Left renal cortex interstitium (tissue), 4 donors: ENCODE measurements at places on chromosomes 4 and X.

- no peak for DNase-seq
These were observed 623.1 kb downstream of the TECRL start for GRCh38 chr4:63786171-63786570.

DNA sequence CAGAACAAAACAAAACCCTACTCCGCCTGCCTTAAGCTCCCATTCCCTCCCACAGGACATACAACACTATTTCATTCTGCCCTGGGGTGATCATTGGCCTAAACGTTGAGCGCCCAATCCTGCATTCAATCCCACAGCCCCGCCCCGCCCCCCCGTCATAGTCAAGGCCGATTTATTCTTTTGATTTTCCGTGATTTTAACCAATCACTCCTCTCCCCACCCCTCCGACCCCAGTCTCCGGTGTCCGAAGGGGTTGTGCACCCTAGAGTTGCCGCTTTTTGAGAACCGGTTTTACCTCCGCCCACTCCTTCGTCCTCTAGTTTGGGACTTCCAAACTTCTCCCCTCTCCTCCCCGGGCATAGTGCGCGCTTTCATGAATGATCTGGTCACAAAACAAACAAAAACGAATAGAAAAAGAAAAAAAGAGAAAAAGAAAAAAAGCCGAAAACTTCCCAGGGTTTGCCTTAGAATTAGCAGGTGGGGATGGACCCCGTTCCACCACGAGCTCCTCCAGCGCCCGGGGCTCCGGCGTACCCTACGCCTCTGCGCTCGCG lies 446 bp upstream of the UBE2A start:
- no peak for DNase-seq

DNA sequence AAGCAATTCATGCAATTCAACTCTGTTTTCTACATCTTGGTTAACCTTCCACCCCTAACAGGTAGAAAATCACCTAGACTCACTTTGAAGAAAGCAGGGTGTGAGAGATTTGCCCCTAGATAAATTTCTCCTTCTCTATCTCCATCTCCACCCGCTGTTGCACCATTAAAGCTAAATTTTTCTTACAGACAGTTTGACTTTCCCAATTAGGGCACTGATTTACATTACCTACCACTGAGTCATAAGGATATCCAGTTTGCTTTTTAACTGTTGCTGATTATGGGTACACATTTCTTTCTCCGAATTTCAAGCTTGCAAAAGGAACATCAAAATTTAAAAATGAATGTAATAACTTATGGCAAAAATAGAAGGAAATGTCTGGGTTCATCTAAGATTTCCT lies 13.0 kb downstream of the SLC7A11 start:
- DNase-seq = no peak

GRCh38 chr4:19857380-19857779 lies 394.3 kb upstream of the SLIT2 start:
- DNase-seq = no peak

DNA sequence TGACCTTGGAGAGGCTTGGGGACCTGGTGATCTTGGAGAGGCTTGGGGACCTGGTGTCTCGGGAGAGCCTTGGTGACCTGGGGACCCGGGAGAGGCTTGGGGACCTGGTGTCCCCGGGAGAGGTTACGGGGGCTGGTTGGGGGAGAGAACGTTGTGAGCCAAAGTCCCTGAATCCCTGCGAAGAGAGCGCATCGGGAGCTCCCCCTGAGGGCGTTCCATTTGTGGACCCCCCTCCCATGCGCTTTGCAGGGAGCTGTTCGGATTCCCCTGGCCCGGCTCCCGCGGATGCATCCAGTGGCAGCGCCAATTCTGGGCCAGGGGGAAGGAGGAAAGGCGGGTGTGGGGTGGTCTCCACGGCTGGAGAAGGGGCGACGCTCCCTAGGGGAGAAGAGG lies 13.3 kb downstream of the SHOX start:
- DNase-seq = no peak

- no peak for DNase-seq
These were observed 8.2 kb downstream of the FAM184B start for GRCh38 chr4:17773135-17773698.

DNA sequence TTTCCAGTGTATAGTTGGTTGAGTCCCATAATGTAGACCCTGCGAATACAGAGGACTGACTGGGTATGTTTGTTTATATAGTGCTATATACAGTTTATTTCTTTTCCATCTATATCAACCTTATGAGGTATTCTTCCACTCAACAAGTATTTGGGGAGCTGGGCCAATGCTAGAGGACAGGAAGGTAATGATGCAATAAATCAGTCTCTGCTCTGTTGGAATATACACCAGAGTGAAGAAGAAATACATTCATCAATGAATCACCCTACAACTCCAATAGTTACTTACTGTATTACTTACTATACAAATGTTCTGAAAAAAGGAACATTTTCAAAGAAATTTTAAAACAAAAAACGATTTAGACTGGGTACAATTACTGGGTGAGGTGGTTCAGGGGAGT lies 2.1 kb upstream of the ARSJ start:
- no peak for DNase-seq

- no peak for DNase-seq
These were observed 30.1 kb upstream of the UGT2B17 start for GRCh38 chr4:68606240-68606639.

DNA sequence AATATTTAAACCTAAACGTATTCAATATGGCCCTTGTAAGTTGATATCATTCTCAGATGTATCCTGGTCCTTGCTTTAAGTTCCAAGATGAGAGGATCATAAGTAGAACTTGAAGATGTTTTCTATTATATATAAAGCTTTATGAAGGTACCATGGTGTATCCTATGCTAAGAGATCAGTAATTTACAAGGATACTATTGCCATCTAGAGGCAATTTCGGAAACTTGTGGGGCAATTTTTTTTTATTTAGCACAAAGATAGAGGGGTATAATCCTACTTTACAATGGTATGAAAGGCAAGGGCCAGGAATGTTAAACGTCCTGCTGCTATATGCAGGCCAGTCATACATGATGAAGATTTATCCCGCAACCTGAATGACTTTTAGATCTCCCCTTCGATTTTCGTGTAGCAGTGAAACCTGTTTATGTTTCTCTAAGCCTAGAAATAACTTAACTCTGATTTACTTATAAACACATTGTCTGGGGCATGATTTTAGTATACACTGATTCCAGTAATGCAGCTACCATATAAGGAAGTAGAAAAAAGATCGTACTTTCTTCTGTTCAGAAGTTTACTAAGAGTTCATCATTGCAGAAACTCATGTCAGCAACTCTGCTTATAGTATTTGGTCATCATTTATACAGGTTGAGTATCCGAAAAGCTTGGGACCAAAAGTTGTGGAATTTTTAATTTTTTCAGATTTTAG lies 2.6 kb downstream of the SLC25A31 start:
- DNase-seq = no peak

DNA sequence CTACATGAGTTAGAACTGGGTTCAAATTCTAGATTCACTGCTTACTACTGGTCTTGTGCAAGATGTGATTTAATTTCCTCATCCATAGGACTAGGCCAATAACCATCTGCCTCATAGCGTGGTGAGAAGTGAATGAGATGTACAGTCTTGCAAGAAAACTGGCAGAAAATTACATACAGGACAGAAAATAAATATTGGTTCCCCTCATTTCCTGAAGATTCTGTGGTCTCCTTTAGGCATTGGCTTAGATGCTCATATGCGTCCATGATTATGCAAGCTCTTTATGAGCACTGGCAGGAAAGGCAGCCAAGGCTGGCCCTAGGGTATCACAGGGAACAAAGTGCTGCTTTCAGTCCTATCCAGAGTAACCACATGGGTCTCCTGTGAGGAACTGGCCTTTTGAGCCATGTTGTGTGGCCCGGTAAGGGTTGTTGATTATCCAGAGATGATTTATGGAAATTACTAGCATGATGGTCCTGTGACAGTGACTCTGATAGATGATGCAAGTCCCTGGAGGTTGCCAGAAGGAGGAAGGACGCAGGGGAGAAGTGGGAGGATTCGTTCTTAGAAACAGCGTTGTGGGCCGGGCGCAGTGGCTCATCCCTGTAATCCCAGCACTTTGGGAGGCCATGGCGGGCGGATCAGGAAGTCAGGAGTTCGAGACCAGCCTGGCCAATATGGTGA lies 9.9 kb upstream of the MOB1B start:
- no peak for DNase-seq

DNA sequence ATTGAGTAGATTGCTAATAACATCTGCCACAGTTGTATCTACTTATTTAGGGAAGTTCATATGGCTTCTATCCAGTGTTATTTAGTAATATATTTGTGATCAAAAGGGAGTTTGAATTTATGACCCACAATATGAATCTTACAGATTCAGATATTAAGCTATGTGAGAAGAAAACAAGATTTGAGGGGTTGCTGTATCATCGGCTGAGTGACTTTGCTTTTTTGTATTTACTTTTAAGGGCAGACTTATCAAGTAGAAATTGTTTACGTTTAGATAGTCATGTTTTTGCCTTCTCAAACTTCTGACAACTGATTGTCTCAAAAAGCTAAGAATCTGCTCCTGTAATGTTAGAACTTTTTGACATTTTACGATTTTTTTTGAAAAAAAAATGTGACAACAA lies 17.2 kb upstream of the DCK start:
- DNase-seq = no peak

DNA sequence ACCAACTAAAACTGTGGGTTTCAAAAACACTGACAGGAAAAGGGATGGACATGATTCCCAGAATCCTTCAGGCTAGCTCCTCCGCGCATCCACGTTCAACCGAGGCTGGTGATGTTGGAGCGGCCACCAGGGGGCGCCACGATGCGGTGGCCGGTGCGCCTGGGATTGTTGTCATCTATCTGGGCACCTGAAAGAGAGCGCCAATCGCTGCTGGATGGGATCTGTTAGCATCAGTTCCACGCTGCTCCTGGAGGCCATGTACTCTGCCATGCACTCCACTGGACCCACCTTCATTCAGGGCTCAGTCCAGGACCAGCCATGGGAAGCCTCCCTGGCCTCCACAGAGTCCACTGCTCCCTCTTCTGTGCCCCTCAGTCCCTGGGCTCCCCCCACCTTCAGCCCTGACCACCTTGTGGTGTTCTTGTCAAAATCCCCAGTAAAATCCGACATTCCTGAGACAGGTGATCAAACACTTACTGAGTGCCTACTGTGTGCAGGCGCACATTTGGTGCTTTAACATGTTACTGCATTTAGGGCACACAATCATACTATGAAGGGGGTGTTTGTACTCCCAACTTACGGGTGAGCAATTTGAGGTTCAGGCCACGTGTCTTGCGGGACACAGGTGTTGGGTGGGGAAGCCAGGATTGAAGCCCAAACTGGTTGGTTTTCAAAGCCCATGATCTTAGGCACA lies 71.1 kb downstream of the CRMP1 start:
- DNase-seq = no peak

- DNase-seq = no peak
These were observed 96.3 kb downstream of the IQCM start for GRCh38 chr4:149719357-149719756.

DNA sequence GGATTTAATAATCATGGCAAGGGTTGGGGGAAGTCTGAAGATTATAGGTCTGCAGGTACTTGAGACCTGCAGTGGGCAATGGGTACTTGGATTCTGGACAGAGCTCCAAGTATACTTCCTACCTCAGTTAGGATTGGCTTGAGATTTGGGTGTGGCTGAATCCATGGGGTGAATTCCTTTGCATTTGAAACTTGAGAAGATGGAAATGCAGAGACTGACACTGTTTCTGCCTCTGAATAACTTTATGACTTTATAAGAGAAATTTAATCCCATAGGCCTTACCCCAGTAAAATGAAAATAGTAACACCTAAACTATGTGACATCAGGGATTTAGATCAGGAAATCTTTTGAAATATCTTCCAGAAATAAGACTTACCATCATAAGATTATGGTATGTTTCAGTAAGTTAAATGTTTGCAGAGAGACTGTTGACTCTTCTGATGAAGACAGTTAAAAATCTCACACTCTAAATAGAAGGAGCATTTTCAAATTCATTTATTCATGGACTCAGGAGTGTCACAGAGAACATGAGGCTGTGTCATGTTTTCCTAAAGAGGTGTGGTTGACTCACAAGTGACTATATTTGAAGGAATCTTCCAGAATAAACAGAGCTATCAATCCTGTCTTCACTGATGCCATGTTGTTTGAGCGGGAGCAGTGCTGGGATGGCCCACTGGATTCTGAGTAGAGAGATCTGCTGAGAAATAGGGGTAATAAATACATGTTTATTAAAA lies 513.5 kb upstream of the NR3C2 start:
- DNase-seq = no peak

- DNase-seq = no peak
These were observed 31.2 kb downstream of the CHM start for GRCh38 chrX:86016139-86016538.

GRCh38 chrX:22347491-22347890 lies 74.8 kb downstream of the CBLL2 start:
- no peak for DNase-seq

DNA sequence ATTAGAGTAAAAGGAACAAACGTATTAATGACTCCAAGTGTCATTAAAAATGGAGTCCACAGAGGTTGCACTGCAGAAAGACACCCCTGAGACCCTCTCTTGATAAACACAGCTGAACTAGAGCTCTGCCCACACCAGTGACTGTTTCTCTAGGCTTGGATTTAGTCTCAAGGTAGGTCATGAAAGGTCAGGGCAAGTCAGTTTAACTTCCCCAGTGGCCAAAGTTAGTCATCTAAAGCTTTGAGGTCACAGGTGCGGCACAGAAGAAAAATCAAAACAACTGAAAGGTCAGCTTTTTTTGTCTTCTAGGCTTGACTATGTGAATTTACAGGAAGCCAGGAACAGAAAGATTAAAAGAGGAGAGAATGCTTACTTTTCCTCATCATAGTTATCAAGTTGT lies 749.6 kb downstream of the RAB28 start:
- DNase-seq = no peak

DNA sequence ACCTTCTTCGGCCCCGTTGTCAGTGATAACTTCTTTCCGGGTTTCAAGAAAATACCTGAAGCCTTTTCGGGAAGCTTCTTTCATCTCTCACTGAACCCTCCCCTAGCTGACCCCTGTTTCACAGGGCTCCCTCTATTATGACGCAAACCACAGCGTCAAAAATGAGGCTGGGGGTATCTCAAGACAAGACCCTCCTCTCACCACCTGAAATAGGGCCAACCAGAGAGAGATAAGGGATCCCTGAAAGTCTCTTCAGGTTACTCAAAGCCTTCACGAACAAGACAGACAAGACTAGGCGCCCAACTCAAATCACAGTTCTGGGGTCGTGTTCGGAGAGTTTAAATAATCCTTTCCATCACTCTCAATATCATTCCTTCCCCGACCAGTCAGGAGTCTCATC lies 1.2 kb downstream of the PHF8 start:
- DNase-seq = no peak

DNA sequence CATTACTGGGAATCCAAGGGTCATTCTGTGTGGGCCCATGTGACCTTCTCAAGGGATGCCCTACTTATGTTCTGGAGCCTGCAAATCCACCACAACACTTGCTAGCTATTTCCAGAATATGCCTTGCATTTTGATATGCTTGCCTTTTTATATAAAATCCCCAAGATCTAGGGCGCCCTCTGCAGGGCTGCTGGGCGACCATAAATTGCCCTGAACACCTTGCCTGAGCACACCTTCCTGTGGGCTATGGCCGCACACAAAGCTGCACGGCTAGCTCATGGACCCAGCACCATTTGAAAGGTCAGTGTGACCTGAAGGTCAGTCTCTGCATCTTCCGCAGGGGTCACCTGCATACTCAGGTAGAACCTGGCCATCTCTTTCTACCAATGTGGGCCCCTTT lies 311.7 kb downstream of the NLGN4X start:
- DNase-seq = no peak

- no peak for DNase-seq
These were observed 41.6 kb downstream of the LIMCH1 start for GRCh38 chr4:41579526-41579925.
